ENCODE measurements at places on chromosomes 2 and 18.
A peak's percentile ranks its signal among the peaks of the same experiment; 100 is the strongest.

DNA sequence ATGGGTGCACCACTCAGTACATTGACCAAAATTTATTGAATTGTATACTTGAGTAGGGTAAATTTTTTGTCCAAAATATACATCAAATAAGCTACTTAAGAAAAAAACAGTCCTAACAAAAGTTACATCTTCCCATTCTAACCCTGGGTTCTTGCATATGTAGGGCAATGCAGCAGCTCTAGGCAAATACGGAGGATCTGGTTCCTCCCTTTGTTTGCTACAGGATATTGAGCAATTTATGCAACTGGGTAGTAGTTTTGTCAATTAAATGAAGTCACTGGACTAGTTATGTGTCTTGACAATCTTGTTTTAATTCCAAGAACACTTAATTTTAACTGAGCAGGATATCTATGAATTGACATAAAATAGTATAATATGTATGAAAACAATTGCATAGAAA lies 1507.2 kb upstream of the PIK3C3 start:
- no peak for DNase-seq

- DNase-seq, result no peak
Measured at GRCh38 chr2:86621280-86621943, 2.3 kb downstream of the RNF103 start.

GRCh38 chr2:26816893-26817292 lies 31.0 kb downstream of the CENPA start:
- DNase-seq, result no peak

- no peak for DNase-seq
Measured at GRCh38 chr2:236685361-236685760, 115.7 kb downstream of the ACKR3 start.

GRCh38 chr18:80200932-80201672 lies 46.2 kb downstream of the PARD6G start:
- DNase-seq, result no peak

DNA sequence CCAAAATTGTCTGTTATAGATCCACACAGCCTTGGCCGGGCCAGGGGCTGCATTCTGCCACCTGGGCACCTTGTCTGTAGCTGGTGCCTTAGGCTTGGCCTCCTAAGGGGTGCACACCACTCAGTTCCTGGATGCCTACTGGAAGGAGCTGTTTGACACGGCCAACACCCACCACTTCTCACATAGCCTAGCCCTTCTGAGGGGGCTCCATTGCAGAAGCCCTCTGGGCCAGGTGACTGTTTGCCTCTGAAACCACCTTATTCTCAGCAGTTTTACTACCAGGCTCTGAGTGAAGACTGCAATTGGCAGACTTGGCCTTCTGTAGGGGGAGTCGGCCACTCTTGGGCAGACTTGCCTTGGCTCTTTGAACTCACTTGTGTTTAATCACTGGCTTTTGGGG lies 39.5 kb downstream of the EPHA4 start:
- no peak for DNase-seq

DNA sequence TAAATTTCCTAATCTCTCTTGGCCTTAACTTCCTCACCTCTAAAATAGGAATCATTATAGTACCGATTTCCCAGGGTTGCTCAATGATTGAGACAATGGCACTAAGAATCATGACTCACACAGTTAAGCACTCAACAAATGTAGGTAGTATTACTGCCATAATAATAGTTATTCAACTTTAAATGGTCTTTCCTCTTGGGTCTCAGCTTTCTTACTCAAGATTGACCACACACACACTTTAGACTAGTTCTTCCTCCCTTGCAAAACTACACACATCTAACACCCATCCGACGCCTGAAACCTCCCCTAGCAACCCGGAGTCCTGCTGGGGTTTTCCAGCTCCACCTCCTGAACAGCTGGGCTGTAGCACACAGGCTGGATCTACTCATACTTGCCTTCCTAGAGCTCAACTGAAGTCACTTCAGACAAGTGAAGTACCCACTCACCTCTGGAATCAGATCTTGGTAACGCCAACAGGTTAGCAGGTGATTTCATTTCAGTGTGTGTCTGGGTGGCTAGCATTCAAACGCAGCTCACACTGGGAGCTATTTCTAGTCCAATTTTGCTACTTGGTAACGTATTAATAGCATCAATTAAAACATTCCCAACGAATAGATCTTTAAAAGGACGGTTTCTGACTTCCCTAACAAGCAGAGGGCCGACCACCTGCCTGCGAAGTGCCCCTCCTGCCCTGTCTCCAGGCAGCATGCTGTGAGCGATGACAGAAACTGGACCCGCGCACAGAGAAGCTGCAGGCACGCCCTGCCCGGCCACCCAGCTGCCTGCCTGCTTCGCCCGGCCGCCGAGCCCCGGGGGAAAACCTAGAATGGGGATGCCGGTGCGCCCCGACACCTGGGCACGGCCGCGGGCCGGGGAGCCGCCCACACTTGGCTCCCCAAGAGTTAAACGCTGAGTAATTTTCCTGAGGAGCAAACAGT lies 1.1 kb downstream of the UXS1 start:
- peak; percentile 61 for DNase-seq

GRCh38 chr2:110943070-110943634 lies 177.6 kb upstream of the BCL2L11 start:
- no peak for DNase-seq

DNA sequence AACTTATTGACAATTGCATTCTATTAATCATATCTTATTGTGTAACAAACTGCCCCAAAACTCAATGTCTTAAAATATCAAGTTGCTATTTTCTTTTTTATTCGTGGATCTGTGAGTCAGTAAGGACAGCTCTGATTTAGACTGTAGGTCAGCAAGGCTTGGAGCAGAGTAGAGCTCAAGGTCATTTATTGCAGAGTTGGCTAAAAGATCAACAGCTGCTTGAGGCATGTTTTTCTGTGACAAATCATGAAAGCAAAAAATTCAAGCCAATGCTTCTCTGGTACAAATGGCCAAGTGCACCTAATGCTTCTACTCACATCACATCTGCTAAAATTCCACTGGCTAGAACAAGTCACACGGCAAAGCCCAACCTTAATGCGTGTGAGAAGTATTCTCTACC lies 497.7 kb upstream of the LRATD1 start:
- DNase-seq, result no peak

DNA sequence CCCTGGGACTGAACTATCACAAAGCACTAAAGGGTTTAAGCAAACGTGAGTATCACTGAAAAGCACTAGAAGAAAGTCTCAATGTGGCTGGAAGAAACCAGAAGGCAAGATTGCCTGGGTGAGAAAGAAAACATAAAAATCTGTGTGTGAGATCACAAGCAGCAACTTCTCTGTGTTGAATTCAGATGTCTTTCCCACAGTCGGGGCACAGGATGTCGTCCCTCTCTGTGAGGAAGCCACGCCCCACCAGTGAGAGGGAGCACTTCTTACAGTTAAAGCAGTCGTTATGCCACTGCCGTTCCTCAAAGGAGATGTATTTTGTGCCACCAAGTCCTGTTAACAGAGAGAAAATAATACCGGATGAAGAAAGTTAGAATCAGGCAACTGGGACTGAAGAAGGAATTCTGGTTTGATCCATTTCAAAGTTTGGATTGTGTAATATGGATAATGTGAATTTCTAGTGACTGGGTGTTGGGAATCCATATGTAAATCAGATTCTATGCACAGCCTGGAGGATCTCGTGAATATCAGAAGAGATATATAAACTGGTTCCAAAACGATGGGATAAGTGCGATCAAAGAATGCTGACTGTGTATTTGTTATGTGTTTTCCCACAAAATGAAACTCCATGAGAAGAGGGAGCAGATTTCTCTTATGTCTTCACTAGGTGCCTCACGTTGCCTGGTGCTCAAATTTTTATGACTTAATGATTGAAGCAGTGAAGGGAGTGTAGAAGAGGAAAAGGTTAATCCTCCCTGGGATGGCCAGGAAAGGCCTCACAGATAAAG lies 24.0 kb downstream of the C2orf49 start:
- no peak for DNase-seq

- DNase-seq, result no peak
Measured at GRCh38 chr2:215527736-215528135, 91.9 kb upstream of the FN1 start.

GRCh38 chr18:62334120-62334519 lies 9.0 kb downstream of the TNFRSF11A start:
- DNase-seq, result no peak

DNA sequence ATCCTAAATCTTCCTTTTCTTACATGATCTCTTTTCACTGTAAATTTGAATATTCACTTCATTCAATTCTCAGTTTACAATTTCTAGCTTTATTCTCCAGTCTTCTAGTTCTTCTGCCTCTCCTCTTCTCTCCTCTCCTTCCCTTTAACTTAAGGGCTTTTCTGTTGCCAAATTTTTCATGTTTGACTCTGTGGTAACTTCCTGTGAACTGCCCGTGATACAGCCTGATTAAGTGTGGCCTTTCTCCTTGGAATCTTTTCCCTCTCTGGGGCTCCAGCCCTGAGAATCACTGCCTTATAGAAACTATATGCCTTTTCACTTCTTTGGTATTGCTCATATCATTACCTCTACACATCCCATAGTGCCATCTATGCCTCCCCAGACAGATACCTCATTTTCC lies 1923.8 kb upstream of the CELF4 start:
- no peak for DNase-seq

DNA sequence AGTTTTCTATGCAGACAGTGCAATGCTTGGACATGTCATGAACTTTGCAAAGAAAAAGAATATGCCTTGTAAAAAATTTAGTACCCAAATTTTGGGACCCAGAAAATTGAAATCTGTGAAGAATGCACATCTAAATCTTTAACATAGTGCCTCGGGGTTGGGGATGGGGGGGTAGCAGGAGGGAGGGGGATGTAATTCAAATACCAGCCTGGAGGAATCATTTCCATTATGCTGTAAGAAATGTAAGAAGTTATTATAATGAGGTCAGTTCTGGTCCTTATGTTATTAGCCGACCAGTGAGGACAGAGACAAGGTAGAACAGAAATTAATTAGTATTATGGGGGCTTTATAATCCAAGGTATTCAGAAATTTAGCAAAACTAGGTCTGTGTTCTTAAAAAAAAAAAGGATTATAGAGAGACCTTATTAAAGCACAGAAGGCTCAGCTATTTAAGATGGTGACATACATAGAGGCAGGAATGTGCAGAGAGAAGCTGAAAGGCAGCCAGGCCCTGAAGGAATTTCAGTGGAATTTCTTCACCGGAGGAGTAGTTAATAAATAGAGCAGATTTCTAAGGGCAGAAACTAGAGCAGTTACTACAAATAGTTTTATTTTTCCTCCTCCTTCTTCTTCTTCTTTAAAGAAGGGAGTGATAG lies 89.0 kb upstream of the RBMS1 start:
- no peak for DNase-seq

- DNase-seq, result no peak
Measured at GRCh38 chr2:166013878-166014277, 60.3 kb upstream of the TTC21B start.

DNA sequence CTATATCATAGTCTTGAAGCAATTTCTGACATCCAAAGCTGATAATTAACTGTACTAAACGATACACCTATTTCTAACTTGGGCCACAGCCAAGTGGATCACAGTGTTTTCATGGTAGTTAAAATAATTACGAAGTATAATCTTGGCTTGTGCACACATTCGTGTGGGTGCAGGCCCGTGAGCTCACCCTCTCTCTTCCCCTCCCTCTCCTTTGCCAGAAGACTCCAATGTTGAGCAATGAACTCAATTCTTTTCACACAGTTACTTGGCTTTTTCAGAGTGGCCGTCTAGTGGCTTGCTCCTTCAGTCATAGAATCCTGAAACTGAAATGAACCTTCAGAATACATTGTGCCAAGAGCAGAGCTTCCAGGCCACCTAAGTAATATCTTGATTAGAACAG lies 178.7 kb downstream of the NCKAP5 start:
- no peak for DNase-seq

GRCh38 chr2:101905746-101906336 lies 85.9 kb upstream of the IL1R2 start:
- no peak for DNase-seq

DNA sequence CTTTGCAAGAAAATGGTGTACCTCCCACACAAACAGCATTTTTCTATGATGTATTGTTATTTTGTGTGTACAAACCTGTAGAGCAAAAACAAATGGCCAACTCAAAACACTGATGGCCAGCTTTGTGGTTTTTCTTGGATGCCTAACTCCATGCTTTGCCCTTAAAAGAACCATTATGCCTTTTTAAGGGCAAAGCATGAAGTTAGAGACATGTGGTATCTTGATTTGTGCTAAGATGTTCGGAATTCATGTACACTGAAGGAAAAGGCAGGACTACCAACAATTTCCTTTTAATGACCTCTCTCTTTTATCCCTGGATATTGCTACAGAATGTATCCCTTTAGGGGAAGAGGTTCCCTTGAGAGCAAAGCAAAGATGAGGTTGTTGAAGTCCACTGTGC lies 273.6 kb downstream of the SCG2 start:
- no peak for DNase-seq

DNA sequence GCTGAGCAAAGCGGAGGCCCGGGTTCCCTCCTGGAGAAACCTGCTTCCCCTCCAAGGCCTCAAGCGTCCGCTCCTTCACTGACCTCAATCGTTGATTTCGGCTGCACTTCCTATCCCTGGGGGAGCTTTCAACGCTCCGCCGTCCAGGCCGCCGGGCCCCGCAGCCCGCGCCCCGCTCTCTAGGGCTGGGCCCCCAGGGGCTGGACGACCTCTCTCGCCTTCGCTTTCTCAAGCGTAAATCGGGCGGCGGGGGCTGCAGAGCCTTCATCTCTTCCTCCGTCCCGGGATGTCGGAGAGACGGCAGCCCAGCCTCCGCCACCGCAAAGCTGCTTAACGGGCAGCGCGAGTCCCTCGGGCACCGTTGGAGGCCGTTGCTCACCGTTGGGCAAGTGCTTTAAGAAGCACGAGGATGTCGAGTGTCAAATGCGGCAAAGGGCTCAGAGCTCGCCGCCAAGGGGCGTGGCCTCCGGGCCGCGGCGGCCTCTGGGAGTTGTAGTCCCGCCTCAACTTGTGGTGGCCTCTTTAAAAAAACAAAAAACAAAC lies 8.5 kb downstream of the HES6 start:
- DNase-seq, result no peak

DNA sequence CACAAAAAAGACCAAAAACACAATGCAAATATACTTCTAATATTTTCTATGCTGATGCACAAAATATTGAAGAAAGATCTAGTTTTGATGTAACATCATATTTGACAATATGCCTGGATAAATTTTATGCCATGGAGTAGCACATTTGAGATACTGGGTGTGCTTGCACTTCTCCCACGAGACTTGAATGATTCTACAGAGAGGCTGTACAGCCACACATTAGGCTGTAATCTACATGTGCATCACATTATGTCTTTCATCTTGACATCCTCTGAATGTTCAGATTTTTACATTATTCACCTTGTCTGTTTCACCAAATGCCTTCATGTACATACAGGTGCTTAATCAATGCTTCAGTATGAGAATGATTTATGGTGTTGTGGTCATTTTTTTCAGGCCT lies 756.4 kb upstream of the CDH7 start:
- DNase-seq, result no peak

DNA sequence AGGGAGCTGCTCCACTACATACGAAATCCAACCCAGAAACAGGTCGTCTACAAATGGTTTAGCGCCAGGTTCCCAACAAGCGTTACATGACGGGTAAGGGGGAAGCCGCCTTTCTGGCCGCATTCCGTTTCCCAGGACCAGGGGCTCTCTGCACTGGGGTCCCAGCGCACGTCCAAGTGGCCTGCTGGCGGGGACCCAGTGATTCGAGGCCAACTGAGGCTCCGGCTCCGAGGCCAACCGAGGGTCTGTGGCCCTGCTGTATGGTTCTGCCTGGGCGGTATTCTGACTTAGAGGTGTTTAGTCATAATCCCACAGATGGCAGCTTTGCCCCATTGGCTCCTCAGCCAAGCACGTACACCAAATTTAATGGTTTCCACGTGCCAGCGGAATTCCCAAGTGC lies 127.2 kb downstream of the PKP4 start:
- DNase-seq, result no peak

- DNase-seq, result no peak
Measured at GRCh38 chr18:35437836-35438235, 59.9 kb downstream of the INO80C start.
